ENCODE measurements at places on chromosomes 2 and 18.

DNA sequence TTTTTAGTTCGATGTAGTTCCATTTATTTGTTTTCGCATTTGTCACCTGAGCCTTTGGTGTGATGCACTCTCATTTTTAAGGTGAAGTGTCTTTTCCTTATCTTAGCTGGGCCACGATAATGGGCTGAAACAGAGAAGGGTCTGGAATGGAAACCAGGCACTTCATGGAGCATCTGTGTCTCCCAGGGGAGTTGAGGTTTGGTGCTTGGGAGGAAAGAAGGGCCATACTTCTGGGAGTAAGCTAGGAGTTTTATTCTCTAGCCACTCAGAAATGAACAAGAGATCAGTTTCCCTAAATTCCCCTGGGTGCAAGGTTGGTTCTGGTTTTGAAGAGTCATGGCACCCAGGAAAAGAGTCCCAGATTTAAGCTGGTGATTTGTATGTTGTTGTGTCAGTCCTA is 179.4 kb upstream of the CXCR4 start:
- DNase-seq, result no peak

DNA sequence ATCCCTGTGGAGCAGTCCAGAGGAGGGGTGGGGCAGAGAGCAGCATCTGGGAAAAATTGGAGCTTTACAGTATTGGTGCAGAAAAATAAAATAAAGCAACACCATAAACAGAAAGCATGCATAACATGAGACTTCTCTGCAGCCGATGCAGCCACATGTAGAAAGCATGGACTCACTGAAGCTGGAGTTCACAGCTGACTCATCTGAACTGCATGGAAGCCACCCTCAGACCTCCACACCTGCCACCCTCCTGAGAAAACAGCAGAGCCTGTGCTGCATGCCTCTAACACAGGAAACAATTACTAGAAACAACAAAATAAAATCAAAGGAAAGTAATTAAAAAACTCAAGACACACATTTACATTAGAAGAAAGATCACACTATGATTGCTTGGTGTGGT is 169.4 kb upstream of the ALKAL2 start:
- no peak for DNase-seq

DNA sequence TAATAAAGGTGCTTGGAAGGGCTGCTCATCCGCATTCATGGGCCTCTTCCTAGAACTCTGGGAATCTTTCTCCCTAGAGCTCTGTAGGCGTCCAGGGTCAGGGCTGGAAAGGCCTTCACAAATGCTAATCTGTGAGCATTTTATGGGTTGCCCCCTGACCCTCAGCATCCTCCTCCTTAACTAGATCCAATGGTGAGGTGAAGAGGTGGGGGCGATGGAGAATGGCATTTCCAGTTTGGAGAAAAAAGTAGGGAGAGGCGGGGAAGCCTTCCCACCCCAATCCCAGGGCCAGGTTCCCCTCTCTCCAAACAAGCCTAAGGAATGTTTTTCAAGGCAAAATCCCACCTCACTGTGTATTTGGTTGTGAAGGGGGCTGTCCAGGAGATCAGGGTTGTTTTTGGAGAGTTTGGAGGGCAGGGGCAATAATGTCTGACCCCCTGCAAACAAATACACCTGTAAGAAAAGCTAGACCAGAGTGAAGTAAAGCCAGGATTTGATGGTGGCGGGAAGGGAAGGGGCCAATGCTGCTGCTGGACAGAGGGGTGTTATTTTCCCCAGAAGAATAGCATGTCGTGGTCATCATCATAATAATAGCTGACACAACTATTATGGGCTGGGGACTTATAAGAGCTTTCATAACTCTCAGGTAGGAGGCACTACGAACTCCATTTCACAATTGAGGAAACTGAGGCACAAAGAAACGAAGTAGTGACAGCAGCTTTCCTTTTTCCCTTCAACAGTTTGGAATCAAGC is 1.4 kb upstream of the MYCN start:
- DNase-seq, result no peak

DNA sequence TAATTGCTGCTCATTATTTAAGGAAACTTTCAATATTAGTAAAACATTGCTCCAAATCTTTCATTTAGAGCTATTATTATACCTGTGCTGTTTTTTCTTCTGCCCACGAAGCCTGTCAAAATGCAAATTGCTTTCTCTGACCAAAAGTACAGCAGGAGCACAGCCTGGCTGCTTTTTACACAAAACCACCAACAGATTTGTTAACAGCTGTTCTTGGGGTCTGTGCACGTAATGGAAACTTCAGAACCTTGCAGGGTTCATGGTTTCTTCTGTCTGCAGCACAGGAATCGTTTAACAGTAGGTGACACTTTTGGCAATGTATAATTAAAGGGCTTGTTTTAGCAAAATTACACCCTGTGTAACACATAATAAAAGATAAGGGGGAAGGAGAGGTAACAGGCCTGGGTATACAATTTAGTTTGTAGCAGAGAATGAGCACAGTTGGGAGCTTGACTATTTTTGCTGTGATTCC is 447.3 kb downstream of the KCNJ3 start:
- no peak for DNase-seq

DNA sequence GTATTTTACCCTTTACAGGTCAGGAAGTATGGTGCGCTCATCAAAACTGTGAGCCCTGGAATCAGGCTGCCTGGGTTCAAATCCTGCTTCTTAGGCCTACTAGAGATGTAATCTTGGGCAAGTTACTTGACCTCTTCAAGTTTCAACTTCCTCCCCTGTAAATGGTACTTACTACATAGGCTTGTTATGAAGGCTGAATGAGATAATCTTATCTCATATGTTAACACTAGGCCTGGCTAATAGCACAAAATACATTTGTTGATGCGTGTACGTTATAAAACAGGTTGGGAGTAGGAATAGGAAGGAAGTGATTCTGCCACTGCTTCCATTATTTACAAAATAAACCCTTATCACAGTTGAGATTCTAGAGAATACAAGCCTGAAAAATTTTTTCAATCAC is 1.7 kb upstream of the RFTN2 start:
- no peak for DNase-seq

- DNase-seq, result no peak
Measured at GRCh38 chr2:234047361-234047760, 3.1 kb upstream of the SPP2 start.

Data from cortex of kidney (tissue), 1 donor.